Neuronal stem cell (in vitro differentiated cells): ENCODE measurements at places on chromosomes 2 and 18.

GRCh38 chr2:195709901-195710806 lies 53.1 kb downstream of the SLC39A10 start:
- no peak for DNase-seq

- no peak for DNase-seq
Measured at GRCh38 chr2:13056259-13056843, 339.6 kb downstream of the TRIB2 start.

GRCh38 chr18:73891572-73892421 lies 255.8 kb downstream of the FBXO15 start:
- peak; percentile 73 for DNase-seq

GRCh38 chr2:172280571-172281361 lies 146.6 kb upstream of the ITGA6 start:
- DNase-seq: no peak

GRCh38 chr2:3282056-3282998 lies 95.3 kb downstream of the EIPR1 start:
- no peak for DNase-seq

DNA sequence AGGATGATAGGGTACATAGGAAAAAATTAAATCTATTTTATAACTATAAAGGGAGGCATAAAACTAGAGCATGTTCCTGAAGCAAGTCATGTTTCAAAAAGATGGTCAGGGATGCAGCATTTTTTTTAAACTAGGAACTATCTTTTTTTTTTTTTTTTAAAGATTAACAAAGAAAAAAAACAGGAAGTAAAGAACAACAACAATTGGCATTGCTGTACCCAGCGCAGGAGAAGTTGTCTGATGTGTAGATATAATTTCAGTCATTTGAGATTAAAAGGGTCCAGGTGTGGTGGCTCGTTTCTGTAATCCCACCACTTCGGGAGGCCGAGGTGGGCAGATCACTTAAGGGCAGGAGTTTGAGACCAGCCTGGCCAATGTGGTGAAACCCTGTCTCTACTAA lies 41.5 kb downstream of the PMAIP1 start:
- no peak for DNase-seq
